ENCODE measurements at places on chromosomes 16 and 17. TPM values are rescaled to one million over a fixed set of nuclear protein-coding genes. Genes with fewer than 3 reads are reported as not detected.

GRCh38 chr16:10981697-10982216, 37.4 kb downstream of the CLEC16A start:
- H3K4me3 ChIP-seq: no peak overlapping the region
- DNase-seq: peak; percentile 47
- peak overlapping the region; percentile 86 for H3K27ac ChIP-seq
- H3K27me3 ChIP-seq: no peaks in the 10 kb centered on the region
- peaks cover 30% of the 10 kb centered on the region for H3K36me3 ChIP-seq

- H3K27me3 ChIP-seq: no peaks in the 10 kb centered on the region
- DNase-seq: no peak
- H3K4me1 ChIP-seq: peaks cover 27% of the 10 kb centered on the region
- H3K36me3 ChIP-seq: peaks cover 65% of the 10 kb centered on the region
- H3K27ac ChIP-seq: no peak overlapping the region
Measured at GRCh38 chr16:88653596-88654362, 2.9 kb upstream of the CYBA start.

- H3K4me3 ChIP-seq: no peak overlapping the region
- H3K27me3 ChIP-seq: no peaks in the 10 kb centered on the region
- no peak for DNase-seq
- H3K4me1 ChIP-seq: no peaks in the 10 kb centered on the region
- no peaks in the 10 kb centered on the region for H3K36me3 ChIP-seq
Measured at GRCh38 chr17:55624772-55625433, 97.8 kb downstream of the TMEM100 start.

- peaks cover 18% of the 10 kb centered on the region for H3K4me1 ChIP-seq
- H3K27me3 ChIP-seq: no peaks in the 10 kb centered on the region
- peaks cover 25% of the 10 kb centered on the region for H3K36me3 ChIP-seq
- no peak overlapping the region for H3K4me3 ChIP-seq
Measured at GRCh38 chr17:59388069-59388556, 56.7 kb downstream of the YPEL2 start.

CCT6B gene
- 2.4 TPM for total RNA-seq

DNA sequence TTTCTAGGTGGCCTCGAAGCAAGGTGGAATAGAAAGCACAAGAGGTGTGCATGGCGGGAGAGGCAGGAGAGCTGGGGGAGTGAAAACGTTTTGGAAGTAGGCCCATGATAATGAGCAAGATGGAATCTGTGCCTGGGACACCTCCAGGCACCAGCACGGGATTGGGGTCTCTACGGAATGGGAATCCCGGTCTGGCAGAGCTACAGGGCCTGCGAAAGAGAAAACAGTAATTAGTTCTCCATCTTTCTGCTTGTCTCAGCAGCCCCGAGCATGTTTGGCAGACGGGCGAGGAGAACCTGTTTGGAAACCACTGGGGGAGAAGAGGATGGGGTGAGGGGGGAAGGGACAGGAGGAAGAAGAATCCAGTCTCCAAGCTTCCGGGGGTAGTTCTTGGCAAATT, 258.7 kb downstream of the SOX9 start:
- no peaks in the 10 kb centered on the region for H3K27me3 ChIP-seq
- DNase-seq: no peak
- H3K4me3 ChIP-seq: no peak overlapping the region

GRCh38 chr17:28119046-28119445, 76.6 kb downstream of the NLK start:
- H3K4me3 ChIP-seq: no peak overlapping the region
- no peak for DNase-seq
- H3K27ac ChIP-seq: no peak overlapping the region
- no peaks in the 10 kb centered on the region for H3K4me1 ChIP-seq
- H3K27me3 ChIP-seq: no peaks in the 10 kb centered on the region

GRCh38 chr17:2945299-2945698, 118.1 kb downstream of the OR1D5 start:
- no peak for DNase-seq
- peaks cover 2% of the 10 kb centered on the region for H3K27me3 ChIP-seq
- H3K27ac ChIP-seq: no peak overlapping the region

DNA sequence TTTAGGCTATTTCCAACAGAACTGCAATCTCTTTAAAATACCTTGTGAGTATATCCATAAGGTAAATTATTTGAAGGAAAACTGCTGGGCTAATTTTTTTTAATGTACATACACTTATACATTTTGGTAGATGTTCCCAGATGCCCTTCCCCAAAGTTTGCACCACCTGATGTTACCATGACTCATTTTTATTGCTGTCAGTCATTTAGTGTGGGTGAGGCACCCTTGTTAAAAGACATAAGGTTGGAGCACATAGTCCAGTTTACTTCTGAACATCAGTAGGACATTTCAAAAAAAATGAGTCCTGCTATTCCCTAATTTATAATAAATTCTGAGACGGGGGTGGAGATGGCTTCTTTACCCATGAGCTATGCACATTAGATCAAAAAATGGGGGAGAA, 138.6 kb downstream of the RBFOX1 start:
- no peak for DNase-seq
- no peaks in the 10 kb centered on the region for H3K36me3 ChIP-seq
- H3K4me3 ChIP-seq: no peak overlapping the region
- H3K4me1 ChIP-seq: no peaks in the 10 kb centered on the region

- peaks cover 20% of the 10 kb centered on the region for H3K36me3 ChIP-seq
- DNase-seq: no peak
- no peaks in the 10 kb centered on the region for H3K27me3 ChIP-seq
- H3K4me3 ChIP-seq: no peak overlapping the region
- H3K27ac ChIP-seq: peak overlapping the region; percentile 55
Measured at GRCh38 chr16:89369266-89369895, 121.0 kb downstream of the ANKRD11 start.

GRCh38 chr16:81634380-81635062, 144.6 kb upstream of the PLCG2 start:
- no peak overlapping the region for H3K4me3 ChIP-seq
- no peak for DNase-seq
- peak overlapping the region; percentile 35 for H3K27ac ChIP-seq
- H3K36me3 ChIP-seq: peaks cover 4% of the 10 kb centered on the region

TMEM238L gene
- total RNA-seq: not detected

DNA sequence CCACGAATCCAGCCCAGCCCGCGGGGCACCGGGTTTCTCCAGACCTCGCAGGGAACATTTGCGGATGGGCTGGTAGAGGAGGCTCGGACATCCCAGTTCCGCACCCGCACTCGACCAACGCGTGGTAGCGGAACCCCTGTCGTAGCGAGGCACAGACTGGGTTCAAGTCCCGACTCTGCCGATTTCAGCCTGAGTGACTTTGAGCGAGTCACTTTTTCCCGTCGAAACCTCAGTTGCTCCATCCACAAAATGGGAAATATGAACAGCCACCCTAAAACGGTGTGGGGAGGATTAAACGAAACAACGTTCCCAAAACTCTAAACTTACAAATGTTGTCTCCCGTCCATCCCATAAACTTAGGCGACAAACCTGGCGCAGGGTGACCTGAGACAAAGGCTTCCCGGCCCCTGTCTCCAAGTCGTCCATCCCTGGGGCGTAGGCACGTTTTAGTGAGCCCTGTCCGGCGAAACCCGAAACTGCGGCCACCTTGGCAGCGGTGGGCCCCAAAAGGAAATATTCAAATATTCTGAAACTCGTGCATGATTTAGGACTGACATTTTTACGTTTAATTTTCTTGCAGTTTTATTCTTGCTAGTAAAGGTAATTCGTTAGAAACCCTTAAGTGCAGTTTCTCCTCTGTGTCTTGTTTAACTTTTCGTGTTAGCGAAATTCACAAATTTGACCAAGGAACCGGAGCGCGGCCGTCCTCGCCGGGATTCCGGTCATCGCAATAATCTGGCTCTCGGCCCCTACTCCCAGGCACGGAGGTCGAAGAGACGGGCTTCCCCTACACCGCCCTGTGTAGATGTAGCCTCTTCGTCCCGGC, 1.9 kb upstream of the MLLT6 start:
- peaks cover 53% of the 10 kb centered on the region for H3K4me1 ChIP-seq
- DNase-seq: no peak
- peaks cover 23% of the 10 kb centered on the region for H3K27me3 ChIP-seq
- peak overlapping the region; percentile 98 for H3K27ac ChIP-seq

GRCh38 chr17:73142872-73143381, 21.9 kb upstream of the SSTR2 start:
- H3K36me3 ChIP-seq: no peaks in the 10 kb centered on the region
- no peak overlapping the region for H3K4me3 ChIP-seq
- H3K27ac ChIP-seq: no peak overlapping the region
- H3K4me1 ChIP-seq: peaks cover 6% of the 10 kb centered on the region
- peaks cover 7% of the 10 kb centered on the region for H3K27me3 ChIP-seq

GRCh38 chr17:62565817-62566216, 61.7 kb upstream of the MRC2 start:
- no peak overlapping the region for H3K4me3 ChIP-seq
- no peaks in the 10 kb centered on the region for H3K27me3 ChIP-seq
- peaks cover 19% of the 10 kb centered on the region for H3K36me3 ChIP-seq
- H3K27ac ChIP-seq: no peak overlapping the region
- no peak for DNase-seq
- H3K4me1 ChIP-seq: no peaks in the 10 kb centered on the region

GRCh38 chr17:19456016-19456927, 45.2 kb downstream of the RNF112 start:
- H3K27ac ChIP-seq: no peak overlapping the region
- no peak for DNase-seq
- peaks cover 2% of the 10 kb centered on the region for H3K27me3 ChIP-seq
- H3K36me3 ChIP-seq: no peaks in the 10 kb centered on the region
- no peak overlapping the region for H3K4me3 ChIP-seq

DNA sequence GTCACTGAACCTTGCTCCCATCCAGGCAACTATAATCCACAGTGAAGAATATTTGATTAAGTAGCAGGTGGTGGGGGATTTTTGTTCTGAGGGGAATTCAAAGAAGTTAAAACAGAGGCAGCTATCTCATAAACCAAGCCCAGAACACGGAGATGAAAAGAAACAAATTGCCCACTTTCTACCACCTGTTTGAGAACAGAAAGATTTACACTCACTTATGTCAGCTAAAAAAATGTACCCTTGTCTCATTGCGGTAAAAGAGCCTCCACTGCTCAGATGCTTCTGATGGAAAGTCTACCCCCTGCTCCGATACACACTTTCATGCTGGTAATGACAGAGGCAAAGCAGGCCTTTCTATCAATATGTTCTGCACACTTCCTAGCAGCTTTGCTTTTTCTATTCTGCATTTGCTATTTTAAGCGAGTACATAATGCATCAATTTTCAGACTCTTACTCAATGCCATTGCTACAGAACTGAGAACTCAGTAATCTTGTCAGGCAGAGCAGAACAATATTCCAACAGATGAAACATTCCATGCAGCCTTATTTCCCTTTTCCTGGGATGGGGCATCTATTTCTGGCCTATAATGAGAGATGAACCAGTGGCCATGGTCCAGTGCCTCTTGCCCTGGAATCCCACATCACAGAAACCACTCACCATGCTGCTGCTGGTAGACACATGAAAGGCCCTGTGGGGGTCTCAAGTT, 29.0 kb downstream of the CDK5R1 start:
- H3K4me1 ChIP-seq: peaks cover 24% of the 10 kb centered on the region
- no peaks in the 10 kb centered on the region for H3K36me3 ChIP-seq
- no peak for DNase-seq
- no peak overlapping the region for H3K4me3 ChIP-seq
- H3K27me3 ChIP-seq: peaks cover 6% of the 10 kb centered on the region

CA7 gene
- not detected for total RNA-seq

DNA sequence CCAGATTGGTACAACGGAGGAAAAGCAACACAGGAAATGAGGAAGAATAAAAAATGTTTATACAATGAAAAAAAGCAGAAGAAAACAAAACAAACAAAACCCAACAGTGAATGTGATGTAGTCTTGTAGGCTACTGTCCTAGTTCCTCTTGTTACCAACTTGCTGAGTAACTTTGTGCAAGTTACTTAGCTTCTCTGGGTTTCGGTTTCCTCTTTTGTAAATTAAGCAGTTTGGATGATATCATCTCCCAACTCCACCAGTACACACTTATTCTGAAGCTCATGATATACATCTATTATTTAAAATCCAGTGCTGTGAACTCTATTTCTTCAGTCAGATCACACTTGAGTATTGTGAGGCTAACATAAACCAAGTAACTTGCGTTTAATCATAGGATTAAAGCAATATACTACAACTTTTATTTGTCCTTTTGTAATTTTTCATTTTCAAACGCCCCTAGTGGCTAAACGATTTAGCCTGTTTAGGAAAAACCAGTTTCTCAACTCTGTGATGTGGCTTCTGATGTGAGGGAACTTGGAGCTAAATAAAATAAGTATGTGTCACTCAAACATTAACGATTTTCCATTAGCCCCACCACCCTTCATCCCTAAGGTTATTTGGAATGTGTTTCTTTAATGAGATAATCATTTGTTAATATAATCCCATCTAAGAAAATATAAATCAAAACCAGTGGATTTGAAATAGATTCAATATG, 1.4 kb upstream of the UNK start:
- no peaks in the 10 kb centered on the region for H3K27me3 ChIP-seq
- peak; percentile 83 for DNase-seq
- H3K4me1 ChIP-seq: peaks cover 25% of the 10 kb centered on the region

GRCh38 chr17:39351508-39351907, 49.9 kb downstream of the FBXL20 start:
- no peak overlapping the region for H3K27ac ChIP-seq
- no peak overlapping the region for H3K4me3 ChIP-seq
- no peak for DNase-seq
- H3K27me3 ChIP-seq: no peaks in the 10 kb centered on the region

CCL5 gene
- 0.75 TPM for total RNA-seq

GRCh38 chr17:81333616-81334368, 38.7 kb upstream of the SLC38A10 start:
- H3K4me1 ChIP-seq: peaks cover 94% of the 10 kb centered on the region
- no peak overlapping the region for H3K4me3 ChIP-seq
- H3K36me3 ChIP-seq: no peaks in the 10 kb centered on the region

- H3K27ac ChIP-seq: no peak overlapping the region
- peaks cover 3% of the 10 kb centered on the region for H3K4me1 ChIP-seq
- DNase-seq: peak; percentile 61
- H3K27me3 ChIP-seq: peaks cover 9% of the 10 kb centered on the region
Measured at GRCh38 chr17:40864661-40865390, 2.2 kb downstream of the KRT12 start.

HS3ST3A1 gene
- total RNA-seq: 2.3 TPM

ABAT gene
- 9.9 TPM for total RNA-seq

DNA sequence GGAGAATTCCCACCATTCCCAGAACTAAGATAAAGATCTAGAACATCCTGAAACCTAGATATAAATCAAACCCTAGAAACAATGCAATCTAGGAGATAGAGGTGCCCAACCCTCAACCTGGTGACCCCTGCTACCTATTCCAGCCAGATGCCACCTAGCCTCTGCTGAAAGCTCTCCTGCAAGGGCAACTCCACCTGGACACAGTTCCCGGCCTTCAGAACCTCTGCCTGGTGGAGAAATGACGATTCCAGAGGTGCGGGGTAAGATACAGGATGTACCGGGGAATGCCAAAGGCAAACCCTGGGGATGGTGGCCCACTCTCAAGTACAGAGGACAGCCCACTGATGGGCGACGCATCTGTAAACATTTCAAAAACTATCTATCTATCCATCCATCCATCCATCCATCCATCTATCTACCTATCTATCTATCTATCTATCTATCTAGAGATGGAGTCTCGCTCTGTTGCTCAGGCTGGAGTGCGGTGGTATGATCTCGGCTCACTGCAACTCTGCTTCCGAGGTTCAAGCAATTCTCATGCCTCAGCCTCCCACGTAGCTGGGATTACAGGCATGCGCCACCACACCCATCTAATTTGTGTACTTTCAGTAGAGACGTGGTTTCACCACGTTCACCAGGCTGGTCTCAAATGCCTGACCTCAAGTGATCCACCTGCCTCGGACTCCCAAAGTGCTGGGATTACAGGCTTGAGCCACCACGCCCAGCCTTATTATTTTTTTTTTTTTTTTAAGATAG, 19.0 kb downstream of the MEAK7 start:
- peaks cover 56% of the 10 kb centered on the region for H3K36me3 ChIP-seq
- H3K4me3 ChIP-seq: no peak overlapping the region
- no peaks in the 10 kb centered on the region for H3K27me3 ChIP-seq
- no peak for DNase-seq

DNAI2 gene
- total RNA-seq: 0.09 TPM

COX6A2 gene
- 131 TPM for total RNA-seq
